ENCODE measurements at places on chromosomes 5 and 9.
A peak's percentile ranks its signal among the peaks of the same experiment; 100 is the strongest.

DNA sequence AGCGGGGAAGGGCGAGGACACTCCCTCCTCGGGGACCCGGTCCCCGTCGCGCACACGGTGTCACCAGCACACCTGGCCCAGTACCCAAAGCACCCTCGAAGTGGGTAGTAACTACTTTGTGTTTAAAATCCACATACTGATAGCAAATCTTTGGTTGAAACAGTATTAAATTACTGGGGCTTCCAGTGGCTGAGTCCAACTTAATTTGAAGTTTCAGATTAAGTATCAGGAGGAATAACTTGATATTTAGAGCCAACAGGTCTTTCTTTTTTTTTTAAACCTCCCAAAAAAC is 615 bp downstream of the ATG10 start:
- peaks cover 15% of the 10 kb centered on the region for H3K36me3 ChIP-seq
- peak overlapping the region; percentile 97 for H3K27ac ChIP-seq
- peaks cover 6% of the 10 kb centered on the region for H3K4me1 ChIP-seq
- no peak for DNase-seq
- no peaks in the 10 kb centered on the region for H3K27me3 ChIP-seq

GRCh38 chr5:125874057-125874456 is 549.2 kb upstream of the GRAMD2B start:
- H3K4me1 ChIP-seq: no peaks in the 10 kb centered on the region
- H3K4me3 ChIP-seq: no peak overlapping the region
- H3K36me3 ChIP-seq: no peaks in the 10 kb centered on the region
- H3K27ac ChIP-seq: no peak overlapping the region
- no peak for DNase-seq

GRCh38 chr5:135830876-135831275 is 3.6 kb upstream of the SLC25A48 start:
- peaks cover 10% of the 10 kb centered on the region for H3K4me1 ChIP-seq
- H3K27me3 ChIP-seq: peaks cover 71% of the 10 kb centered on the region
- DNase-seq: no peak
- no peaks in the 10 kb centered on the region for H3K36me3 ChIP-seq
- H3K4me3 ChIP-seq: no peak overlapping the region

DNA sequence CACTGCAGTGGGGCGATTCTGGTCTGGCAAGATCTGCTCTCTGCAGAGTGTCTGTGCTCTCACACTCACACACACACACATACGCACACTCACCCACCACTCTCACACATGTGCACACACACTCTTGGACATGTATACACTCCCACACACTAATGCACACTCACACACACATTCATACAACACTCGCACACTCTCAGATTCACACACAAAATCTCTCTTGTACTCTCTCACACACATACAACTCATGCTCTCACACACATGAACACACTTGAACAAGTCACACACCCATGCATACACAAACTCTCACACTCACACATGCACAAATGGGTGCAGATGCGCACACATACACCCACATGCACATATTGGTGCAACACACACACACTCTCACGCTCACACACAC is 31.7 kb downstream of the TMEM174 start:
- DNase-seq: no peak
- no peaks in the 10 kb centered on the region for H3K27me3 ChIP-seq
- H3K4me1 ChIP-seq: no peaks in the 10 kb centered on the region
- H3K36me3 ChIP-seq: no peaks in the 10 kb centered on the region
- no peak overlapping the region for H3K4me3 ChIP-seq
- H3K27ac ChIP-seq: no peak overlapping the region

GRCh38 chr5:43172779-43173178 is 19.2 kb upstream of the NIM1K start:
- H3K4me3 ChIP-seq: no peak overlapping the region
- no peak for DNase-seq
- H3K27me3 ChIP-seq: no peaks in the 10 kb centered on the region
- no peak overlapping the region for H3K27ac ChIP-seq
- H3K4me1 ChIP-seq: no peaks in the 10 kb centered on the region

GRCh38 chr5:172839669-172840431 is 5.8 kb downstream of the ERGIC1 start:
- no peak for DNase-seq
- no peak overlapping the region for H3K4me3 ChIP-seq
- H3K27me3 ChIP-seq: no peaks in the 10 kb centered on the region

GRCh38 chr5:67094476-67095300 is 101.9 kb downstream of the CD180 start:
- H3K4me3 ChIP-seq: no peak overlapping the region
- no peak for DNase-seq
- peaks cover 69% of the 10 kb centered on the region for H3K4me1 ChIP-seq
- no peaks in the 10 kb centered on the region for H3K36me3 ChIP-seq

- no peaks in the 10 kb centered on the region for H3K4me1 ChIP-seq
- peaks cover 14% of the 10 kb centered on the region for H3K36me3 ChIP-seq
- DNase-seq: no peak
These were observed 169.0 kb downstream of the FBXL17 start for GRCh38 chr5:108212775-108213346.

GRCh38 chr9:119412399-119412798 is 43.2 kb upstream of the BRINP1 start:
- H3K4me1 ChIP-seq: no peaks in the 10 kb centered on the region
- H3K27me3 ChIP-seq: no peaks in the 10 kb centered on the region
- no peaks in the 10 kb centered on the region for H3K36me3 ChIP-seq
- H3K4me3 ChIP-seq: no peak overlapping the region

DNA sequence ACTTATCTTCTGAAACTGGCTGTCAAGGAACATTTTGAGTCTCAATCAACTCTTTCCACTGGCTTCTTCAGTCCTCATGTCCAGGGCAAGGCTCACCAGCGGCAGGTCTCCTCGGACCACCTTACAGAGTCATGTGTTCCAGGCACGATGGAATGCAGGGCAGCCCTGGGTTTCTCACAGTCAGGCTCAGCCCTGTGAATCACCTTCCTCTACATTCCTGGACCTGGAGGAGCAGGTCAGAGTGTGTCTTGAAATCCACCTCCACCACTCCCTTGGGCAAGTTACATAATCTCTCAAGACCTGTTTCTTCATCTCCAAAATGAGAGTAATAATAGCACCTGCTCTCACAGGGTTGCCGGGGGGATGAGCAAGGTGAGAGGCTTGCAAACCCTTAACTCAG is 16.0 kb downstream of the ENC1 start:
- no peaks in the 10 kb centered on the region for H3K36me3 ChIP-seq
- no peaks in the 10 kb centered on the region for H3K27me3 ChIP-seq
- peaks cover 39% of the 10 kb centered on the region for H3K4me1 ChIP-seq

DNA sequence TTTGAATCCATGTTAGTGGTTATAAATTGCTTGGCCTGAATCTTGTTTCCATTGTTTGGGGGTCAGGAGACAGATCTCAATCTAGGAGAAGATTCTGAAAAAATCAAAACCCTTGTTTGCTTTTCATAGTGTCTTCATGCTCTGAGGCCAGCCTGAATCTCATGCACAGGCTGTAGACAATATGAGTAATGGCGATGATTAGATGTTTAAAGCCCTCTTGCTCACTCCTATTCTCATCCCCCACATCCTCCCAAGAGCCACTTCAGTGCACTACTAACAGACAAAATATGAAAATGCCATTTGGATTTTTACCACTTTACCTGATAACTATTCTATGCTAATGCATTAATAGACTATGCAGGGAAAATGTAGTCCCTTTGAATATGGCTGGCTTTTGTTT is 129.4 kb downstream of the NUDT12 start:
- H3K36me3 ChIP-seq: no peaks in the 10 kb centered on the region
- H3K27ac ChIP-seq: no peak overlapping the region
- no peak for DNase-seq
- no peaks in the 10 kb centered on the region for H3K4me1 ChIP-seq
- no peaks in the 10 kb centered on the region for H3K27me3 ChIP-seq

- no peak for DNase-seq
- H3K4me3 ChIP-seq: no peak overlapping the region
- H3K27ac ChIP-seq: no peak overlapping the region
These were observed 36.6 kb upstream of the ANKH start for GRCh38 chr5:14908172-14908571.
